SK-N-SH (cell line): ENCODE measurements at places on chromosomes 1 and 21. TPM values are rescaled to one million over a fixed set of nuclear protein-coding genes. Genes with fewer than 3 reads are reported as not detected.

Gene PLEKHN1
- not detected in 2 replicates for polyA plus RNA-seq

- DNase-seq, result peak; percentile 93
These were observed 19.7 kb downstream of the EPHA8 start for GRCh38 chr1:22582661-22583635.

Gene CA14
- 0.08 and 0.16 TPM in 2 replicates for polyA plus RNA-seq

Gene TCP10L
- polyA plus RNA-seq, result 0.08 and 0.33 TPM in 2 replicates

GRCh38 chr1:202186327-202186726 lies 7.3 kb upstream of the LGR6 start:
- no peak for DNase-seq

- no peak for DNase-seq
These were observed 18.0 kb downstream of the MPZL1 start for GRCh38 chr1:167739752-167740151.

Gene DTL
- 9.3 and 12.6 TPM in 2 replicates for polyA plus RNA-seq

GRCh38 chr1:26578167-26578566 lies 48.6 kb downstream of the RPS6KA1 start:
- no peak for DNase-seq

DNA sequence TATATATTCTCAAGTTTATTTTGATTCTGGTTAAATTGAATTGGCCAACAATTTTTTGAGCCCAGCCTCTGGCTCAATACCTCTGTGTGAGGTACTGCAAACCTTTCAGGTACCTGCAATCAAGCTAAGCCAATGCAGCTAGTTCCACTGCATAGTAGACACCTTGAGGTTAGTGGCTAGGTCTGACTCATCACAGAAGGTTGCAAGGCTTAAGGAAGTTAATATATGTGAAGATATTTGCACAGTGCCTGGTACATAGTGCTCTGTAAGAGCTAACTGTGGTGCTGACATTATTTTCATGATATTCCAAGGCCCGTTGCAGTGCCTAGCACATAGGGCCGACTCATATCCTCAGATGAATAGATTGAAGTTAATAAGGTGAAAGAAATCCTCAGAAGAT lies 330.5 kb upstream of the KAZN start:
- no peak for DNase-seq

DNA sequence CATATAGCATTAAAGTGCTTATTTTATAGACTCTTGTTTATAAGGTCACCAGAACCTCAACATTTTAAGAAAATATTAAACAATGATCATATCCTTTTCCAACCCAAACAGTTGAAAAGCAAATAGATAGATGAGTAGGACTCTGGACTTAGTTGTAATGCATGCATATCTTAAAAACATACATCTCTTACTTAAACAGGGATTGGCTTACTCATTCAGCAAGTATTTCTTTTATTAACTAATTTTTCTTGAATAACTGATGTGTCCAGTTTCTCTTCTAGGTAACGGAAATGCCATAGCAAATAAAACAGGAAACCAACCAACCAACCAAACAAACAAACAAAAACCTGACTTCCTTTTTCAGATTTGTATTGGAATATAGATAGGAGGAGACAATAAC lies 70.9 kb upstream of the NBPF4 start:
- DNase-seq, result no peak

Gene PTGS2
- 5.9 and 6.3 TPM in 2 replicates for polyA plus RNA-seq

- no peak for DNase-seq
These were observed 102.7 kb upstream of the GRIK3 start for GRCh38 chr1:37137014-37137413.

GRCh38 chr1:50257940-50258685 lies 149.4 kb downstream of the ELAVL4 start:
- no peak for DNase-seq

DNA sequence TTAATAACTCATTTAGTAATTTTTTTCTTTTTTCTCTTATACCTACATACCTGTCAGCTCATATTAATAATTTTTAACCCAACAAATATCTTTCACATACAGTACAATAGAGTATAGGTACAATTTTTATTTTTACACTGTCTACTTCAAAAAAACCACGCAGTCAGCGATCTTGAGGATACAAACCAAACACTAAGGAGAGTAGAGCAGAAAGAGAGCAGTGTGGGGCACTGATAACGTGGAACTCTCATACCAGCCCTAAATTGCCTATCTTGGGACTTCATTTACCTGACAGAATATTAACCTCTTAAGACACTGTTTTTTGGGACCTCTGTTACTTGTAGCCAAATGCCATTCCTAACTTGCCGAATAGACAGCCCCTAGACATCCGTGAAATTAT lies 5.5 kb downstream of the TRMT1L start:
- no peak for DNase-seq
